Non-pigmented ciliary epithelial cell (primary cell): ENCODE measurements at places on chromosomes 3 and 15.

- DNase-seq, result no peak
Measured at GRCh38 chr3:15299036-15299435, 33.4 kb downstream of the SH3BP5 start.

DNA sequence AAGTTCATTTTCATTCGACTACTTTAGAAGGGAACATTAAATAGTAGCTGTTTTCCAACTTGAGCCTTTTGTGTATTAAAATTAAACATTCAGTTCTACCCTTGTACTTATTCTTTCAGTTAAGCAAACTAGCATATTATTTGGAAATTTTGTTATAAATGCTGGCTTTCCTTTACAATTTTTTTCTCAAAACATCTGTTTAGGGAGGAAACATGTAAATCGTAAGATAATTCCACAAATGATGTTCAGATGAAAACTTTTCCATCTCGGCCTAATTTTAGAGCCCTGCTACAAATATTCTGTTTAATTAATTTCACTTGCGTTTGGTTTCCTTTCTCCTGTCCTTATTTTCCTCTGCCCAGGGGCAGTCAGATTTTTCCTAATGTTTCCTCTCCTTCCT lies 476.2 kb upstream of the RGMA start:
- DNase-seq, result no peak

DNA sequence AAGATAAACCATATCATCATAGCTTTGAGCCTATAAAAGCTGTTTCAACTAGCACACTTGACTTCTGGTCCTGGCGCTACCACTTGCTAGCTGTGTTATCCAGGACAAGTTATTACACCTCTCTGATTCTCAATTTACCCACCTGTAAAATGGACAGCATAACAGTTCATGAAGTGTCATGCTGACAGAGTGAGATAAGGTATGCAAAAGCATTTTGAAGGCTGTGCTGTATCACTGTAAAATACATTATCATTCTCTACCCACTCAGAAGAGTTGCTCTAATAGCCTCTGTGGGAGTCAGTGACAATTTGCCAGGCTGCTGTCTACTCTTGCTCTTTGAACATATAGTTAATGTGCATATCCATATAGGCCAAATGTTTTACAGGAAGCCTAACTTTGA lies 93.0 kb downstream of the SSR3 start:
- no peak for DNase-seq

DNA sequence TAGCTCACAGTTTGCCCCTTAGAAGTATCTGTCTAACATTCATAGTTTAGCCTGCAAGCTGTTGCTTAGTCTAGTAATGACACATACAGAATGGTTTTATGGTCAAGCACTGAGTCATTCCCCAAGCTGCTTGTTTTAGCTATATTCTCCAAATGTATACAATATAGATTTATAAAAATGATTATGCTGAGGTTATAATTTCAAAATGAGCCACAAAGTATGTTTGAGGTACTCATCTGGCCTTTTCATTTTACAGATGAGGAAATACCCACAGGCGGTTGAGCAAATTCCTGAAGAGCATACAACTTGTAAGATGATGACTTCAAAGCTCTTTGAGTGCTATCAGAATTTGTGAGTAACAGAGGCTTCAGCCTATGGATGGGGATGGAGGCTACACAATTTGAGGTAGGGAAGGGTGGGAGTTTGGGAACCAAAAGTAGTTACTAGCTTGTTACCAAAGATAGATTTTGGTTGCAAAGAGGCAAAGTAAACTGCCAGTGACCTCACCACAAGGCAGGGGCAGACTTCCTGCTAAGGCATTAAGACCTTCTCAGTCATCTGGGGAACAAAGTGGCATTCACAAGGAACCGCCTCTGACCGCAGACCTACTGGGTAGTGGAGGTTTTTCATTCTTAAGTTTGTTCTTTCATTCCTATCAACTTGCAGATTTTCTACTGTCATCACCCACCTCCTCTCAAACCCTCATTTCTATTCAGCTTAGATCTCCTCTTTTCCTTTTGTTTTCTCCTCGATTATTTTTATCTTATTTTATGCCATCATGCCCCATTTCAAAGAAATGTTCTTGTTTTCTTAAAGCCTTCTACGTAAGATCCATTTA lies 257.2 kb upstream of the NECTIN3 start:
- peak; percentile 82 for DNase-seq

DNA sequence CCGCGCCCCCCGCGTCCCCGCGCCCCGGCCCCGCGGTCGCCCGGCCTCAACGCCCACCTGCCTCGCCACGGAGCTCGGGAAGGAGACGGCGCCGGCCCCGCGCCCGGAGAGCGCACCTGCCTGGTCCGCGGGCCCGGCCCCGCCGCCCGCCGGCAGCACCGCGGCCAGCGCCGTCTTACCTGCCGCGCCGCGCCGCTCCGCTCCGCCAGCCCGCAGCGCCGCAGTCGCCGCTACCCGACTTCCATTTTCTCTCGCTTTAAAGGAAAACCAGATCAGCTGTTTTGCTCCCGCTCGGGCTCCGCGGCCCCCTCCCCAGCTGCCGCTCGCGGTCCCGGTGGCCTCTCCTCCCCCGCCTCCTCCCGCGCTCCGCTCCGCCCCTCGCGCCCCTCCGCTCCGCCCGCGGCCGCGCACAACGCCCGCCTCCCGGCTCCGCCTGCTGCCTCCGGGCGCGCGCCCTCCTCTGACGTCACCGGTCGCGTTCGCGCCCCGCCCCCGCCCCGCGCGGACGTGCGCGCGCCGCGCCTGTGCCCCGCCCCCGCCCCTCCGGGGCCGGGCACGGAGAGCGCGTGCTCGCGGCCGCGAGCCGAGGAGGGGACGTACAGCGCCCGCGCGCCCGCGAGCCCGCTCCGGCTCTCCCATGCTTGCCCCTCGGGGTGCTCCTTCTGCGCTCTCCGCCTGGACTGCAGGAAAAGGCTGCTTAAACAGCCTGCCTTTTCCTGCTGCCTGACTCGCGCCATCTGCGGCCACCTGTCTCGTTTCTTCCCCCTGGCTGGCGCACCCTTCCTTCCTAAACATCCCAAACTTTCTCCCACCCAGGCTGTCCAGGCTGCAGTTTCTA lies 159.8 kb upstream of the CHRNA7 start:
- DNase-seq, result peak; percentile 10

DNA sequence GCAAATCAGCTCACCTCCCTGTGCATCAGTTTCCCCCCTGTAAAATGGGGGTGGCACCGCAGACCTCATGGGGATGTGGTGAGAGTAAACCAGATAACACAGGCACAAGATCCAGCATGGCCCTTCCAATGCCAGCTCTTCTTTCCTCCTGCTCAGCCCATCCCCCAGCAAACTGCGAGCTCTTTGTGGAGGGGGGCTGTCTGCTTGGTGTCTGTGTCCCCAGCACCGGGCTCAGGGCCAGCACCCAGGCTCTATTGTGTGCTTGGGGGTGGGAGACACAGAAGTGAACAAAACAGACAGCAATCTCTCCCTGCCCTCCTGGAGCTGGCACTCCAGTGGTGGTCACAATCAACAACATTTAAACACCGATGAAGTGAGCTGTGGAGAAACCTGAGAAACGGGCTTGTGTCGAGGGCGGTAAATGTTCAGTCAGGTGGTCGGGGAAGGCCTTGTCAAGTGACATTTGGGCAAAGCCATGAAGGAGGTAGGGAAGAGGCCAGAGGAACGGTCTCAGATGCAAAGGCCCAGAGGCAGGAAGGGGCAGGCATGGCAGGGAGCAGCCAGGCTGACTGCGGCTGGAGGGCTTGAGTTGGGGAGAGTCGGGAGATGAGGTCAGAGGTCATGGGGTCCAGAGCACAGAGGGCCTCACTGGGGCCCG lies 28.4 kb downstream of the GRIP2 start:
- no peak for DNase-seq

- no peak for DNase-seq
Measured at GRCh38 chr3:197025736-197026480, 3.7 kb downstream of the MELTF start.

- no peak for DNase-seq
Measured at GRCh38 chr15:67480741-67481140, 40.2 kb upstream of the C15orf61 start.

DNA sequence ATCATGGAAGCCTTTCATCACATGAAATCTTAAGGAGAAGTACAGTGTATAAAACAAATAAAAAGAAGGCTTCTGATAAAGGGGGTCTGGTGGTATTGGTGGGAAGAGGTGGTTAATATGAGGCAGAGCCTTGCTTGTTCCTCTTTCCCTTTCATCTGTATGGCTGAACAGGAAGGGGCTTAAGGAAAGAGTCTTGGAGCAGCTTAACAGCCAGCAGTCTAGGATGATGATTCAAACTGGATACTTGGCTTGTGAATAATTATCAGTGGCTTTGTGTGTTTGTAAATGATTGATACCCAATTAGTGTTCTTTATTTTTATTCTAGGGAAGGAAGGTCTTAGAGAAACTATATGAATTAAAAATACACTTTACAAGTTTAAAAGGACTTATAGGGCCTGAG lies 29.1 kb upstream of the TCAIM start:
- no peak for DNase-seq

GRCh38 chr3:88812576-88812975 lies 294.8 kb upstream of the EPHA3 start:
- no peak for DNase-seq

- no peak for DNase-seq
Measured at GRCh38 chr15:93228546-93228945, 139.5 kb upstream of the RGMA start.

DNA sequence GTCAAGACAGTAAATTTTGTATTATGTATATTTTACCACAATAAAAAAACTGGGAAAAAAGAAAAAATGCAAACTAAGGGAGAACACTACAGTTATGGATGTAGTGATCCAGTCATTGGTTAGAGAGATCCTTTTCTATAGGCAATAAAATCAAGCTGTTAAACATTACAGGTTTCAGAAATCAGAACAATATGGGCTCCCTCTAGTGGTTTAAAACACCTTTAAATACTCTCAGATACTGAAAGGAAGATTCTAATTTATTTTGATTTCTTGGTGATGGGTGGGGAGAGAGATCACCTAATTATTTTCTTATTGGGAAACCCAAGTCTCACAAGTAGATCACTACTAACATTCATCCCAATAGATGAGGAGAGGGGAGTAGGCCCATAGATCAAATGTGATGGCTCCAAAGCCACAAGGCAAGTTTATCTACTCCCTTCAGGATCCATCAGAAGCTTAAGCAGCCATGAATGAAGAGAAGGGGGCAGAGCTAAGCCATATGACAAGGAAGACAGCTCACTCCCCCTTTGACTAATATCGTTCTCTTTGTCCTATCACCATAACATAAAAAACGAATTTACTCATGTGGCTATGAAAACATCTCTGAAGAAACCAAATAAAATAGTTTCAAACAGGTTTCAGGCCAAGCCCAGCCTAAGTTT lies 118.6 kb downstream of the ANO10 start:
- DNase-seq, result no peak

DNA sequence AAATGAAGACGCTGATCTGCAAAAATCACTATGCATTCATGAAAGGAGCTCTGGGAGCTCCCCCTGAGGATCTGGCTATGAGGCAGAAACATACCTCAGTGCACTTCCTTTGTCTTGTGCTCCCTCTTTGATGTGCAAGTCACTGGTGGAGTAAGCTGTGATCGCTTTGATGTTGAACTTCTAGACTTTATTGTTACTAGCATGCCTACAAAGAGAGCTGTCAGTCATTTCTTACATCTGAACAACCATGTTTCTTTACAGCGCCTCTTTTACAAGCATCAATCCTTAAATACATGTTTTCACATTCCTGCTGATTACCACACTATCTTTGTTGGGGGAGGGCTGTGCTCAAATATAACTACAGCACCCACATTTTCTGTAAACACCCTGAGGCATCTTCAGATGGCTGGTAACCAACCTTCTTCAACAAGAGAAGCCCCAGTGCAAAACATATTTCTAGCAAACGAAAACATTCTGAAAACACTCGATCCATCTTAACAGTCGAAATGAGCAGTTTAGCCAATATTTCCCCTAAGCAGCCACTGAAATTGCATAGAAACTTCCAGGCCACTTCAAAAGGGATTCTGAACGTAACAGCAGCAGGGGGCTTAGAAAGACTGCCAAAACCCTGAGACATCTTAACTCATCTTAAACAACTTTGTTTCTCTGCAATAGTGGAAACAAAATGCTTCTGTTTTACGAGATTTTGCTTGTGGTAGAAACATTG lies 101.9 kb upstream of the ICE2 start:
- no peak for DNase-seq

- no peak for DNase-seq
Measured at GRCh38 chr3:73637042-73637441, 12.3 kb upstream of the PDZRN3 start.

DNA sequence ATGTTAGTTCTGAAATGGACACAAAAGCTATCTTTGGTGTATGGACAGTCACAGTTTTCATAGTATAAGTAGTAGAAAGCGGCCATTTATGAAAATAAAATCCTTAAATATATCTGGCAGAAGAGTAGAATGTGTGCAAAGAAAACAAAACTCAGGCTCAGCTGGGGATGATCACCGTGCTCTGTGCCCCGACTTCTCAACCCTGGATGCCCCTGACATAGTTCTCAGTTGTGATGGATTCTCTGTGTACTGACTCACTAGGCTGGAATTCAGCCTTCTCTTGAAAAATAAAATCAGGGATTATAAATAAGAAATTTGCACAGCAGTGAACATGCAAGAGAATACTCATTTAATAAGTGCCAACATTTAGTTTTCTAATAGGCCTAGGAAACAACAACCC lies 925.1 kb upstream of the NR2F2 start:
- peak; percentile 20 for DNase-seq

DNA sequence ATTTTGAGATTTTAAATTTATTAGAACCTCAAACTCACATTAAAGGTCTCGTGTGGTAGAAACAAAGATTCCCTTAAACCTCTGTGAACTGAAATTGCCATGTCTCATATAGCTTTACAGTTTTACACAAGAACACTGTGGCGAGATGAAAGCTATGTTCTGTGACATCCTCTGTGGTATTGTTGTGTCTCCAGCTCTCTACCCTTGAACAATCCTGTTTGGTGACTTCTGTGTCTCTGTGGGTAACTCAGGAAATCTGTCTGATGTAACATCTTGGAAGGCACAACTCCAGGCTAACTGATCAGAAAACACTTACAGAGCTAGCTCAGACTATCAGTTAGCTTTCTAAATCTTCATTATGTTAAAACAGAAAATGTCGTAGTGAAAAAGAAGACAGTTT lies 318.8 kb upstream of the GBE1 start:
- no peak for DNase-seq

DNA sequence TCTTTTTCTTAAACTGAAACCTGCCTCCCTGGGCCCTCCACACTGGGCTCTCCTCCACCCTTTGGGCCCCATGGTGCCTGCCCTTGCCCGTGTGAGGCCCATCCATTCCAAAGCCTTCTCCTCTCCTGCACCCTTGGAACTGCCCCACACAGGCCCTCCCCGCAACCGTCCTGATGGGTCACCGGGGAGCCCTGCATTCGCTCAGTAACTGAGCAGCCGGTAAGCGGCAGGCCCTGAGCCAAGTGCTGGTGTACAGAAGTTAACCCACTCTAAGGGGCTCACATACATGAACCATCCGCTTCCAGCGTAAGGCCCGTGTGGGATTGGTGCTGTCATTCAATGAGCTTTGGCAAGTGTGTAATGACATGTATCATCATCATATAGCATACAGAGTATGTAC lies 5.4 kb upstream of the LRRC15 start:
- DNase-seq, result no peak

- DNase-seq, result no peak
Measured at GRCh38 chr3:113261626-113262303, 50.4 kb downstream of the BOC start.

- DNase-seq, result no peak
Measured at GRCh38 chr3:99586701-99587100, 51.7 kb upstream of the COL8A1 start.

GRCh38 chr3:174863488-174863887 lies 4.4 kb downstream of the NAALADL2 start:
- DNase-seq, result no peak
